ENCODE measurements at places on chromosomes 3 and 15.

- no peak for DNase-seq
Measured at GRCh38 chr15:85412956-85413854, 32.8 kb downstream of the AKAP13 start.

- DNase-seq, result no peak
Measured at GRCh38 chr3:71973274-71974030, 188.5 kb upstream of the PROK2 start.

GRCh38 chr3:156332304-156332703 is 211.9 kb downstream of the KCNAB1 start:
- DNase-seq, result no peak

DNA sequence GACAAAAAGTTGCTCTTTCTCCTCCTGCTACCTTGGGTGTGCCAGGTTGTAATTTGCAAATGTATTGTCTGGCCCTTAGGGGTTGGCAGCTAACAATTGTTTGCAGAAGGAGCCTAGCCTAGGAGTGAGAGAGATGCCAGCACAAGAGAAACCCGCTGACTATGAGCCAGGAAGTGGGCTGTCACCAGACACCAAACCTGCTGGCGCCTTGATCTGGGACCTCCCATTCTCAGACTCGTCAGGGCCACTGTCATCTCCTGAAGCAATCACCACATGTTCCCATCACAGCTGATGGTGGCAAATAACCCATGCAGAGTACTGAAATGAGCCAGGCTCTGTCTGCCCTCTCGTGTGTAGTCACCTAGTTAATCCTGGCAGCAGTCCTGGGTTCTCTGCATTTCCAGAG is 406.4 kb upstream of the NPAP1 start:
- DNase-seq, result no peak

DNA sequence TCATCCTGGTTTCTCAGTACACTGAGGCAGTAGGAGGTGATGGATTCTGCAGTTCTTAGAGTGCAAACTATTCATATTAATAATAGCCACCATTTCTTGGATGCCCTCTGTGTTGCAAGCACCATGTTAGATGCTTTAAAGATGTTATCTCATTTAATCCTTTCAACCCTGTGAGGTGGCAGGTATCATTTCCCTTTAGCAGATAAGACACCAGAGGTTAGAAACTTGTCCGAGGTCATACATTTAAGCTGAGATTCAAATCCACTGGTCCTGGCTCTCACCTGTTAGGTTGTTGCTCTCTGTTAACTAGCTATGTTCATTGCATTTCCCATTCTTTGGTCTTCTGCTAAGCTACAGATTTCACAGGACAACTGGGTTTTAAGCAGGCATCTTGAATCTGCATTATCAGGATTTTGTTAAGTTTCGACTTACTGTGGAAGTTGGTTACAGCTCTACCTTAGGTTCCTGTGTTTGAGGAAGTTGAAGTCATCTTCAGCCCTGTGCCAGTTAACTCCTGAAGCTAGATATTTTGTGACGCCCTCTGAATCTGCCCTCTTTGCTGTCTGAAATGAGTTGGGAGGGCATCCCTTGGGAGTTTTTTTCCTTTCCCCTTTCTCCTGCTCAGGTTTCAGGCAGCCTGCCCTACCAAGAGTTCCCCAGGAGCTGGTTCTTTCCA is 6.4 kb downstream of the PDE8A start:
- no peak for DNase-seq

DNA sequence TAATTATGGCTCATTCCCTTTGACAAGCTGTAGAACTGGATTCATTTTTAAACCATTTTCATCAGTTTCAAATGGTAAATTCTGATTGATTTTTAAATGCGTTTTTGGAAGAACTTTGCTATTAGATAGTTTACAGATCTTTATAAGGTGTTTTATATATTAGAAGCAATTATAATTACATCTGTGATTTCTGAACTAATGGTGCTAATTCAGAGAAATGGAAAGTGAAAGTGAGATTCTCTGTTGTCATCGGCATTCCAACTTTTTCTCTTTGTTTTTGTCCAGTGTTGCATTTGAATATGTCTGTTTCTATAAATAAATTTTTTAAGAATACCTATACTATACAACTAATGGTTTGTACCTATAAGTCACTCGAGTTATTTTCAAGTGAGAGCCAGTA is 62.7 kb downstream of the PXYLP1 start:
- no peak for DNase-seq

DNA sequence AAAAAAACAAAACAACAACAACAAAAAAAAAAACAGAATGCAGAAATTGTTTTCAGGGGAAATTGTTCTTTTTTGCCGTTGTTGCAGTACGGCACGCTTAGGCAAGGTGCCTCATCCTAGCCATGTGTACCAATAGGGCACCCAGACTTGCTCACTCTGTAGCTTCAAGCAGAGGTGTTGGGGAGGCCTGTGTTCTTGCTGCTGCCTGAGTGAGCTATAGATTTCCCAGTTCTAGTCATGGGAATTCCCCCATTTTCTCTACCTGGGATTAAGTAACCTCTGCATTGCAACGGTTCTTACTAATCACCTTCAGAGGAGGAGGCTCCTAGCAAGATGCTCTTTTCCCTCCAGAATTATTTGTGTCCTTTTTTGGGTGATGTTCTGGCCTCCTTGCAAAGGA is 12.9 kb upstream of the PARL start:
- DNase-seq, result no peak

DNA sequence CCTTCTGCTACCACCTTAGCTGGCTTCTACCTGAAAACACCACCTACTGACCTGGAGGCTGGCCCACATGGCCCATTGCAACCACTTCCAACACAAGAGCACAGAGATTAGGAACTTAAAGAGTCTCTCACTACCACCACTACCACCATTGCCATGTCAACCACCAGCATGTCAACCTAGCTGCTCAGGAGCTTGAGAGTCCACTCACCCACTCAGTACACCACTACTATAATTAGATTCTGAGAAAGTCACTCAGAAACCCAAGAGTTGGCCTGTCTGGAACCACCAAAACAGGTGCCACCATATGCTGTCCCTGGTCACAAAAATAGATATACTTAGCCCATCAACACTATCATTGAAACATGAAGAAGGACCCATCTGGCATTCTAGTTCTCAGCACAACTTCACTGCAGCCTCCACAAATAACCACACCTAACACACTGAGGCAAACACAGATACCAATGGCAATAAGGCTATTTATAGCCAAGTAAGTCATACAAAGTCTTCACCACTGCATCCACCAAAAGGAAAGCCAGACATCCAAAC is 806.7 kb upstream of the EPHA6 start:
- no peak for DNase-seq

GRCh38 chr3:34948517-34948916 is 690.8 kb upstream of the ARPP21 start:
- no peak for DNase-seq

DNA sequence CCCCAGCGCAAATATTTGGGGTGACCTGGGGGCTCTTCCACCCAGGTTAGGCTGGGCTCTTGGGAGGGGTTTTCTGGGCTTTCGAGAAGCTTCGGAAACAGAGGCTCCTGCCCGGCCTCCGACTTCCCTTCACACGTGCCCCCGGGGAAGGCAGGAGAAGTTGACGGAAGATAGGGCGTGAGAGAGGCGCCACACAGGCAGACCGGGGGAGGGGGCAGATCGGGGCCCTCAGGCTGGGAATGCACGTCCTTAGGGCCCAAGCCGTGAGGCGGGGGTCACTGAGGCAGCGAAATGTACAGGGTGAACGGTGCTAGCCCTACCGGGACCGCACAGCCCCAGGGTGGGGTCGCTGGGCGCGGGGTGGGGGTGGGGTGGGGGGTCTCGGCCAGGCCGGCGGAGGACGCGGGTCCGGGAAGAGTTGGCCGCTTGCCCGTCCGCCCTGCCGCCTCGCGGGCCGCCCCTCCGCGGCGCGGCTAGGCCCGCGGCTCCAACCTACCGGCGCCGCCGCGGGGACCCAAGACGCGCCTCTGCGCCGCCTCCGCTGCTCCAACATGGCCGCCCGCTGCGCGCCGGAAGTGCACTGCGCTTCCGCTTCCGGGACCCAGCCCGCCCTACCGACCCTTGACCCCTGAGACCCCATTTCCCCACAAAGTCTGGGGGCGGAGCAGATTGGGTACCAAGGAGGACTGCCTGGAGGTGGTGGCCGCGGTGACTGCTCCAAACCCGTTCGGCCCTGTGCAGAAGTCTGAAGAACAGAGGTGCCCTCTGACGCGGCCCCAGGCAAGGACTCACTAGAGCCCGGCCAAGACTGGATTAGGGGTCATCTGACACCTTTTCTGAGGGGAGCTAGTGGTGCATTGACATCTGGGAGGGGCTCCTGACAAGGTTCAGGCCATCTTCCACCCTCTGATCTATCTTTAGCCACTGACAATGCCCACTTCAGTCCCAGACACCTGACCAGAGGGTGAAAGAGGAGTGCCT is at the start of gene CCDC71:
CCDC71 (minus strand) TSS at position 561 of the 981 bp plus-strand sequence. CDS start 2,123 bp downstream, outside the sequence.
- no peak for DNase-seq

GRCh38 chr15:48109856-48110531 is 10.8 kb upstream of the SLC24A5 start:
- no peak for DNase-seq

GRCh38 chr3:100609305-100609704 is at the start of gene ADGRG7:
ADGRG7 (plus strand) TSS chr3:100609601; CDS start chr3:100609857, 256 bp downstream.
- DNase-seq, result no peak

DNA sequence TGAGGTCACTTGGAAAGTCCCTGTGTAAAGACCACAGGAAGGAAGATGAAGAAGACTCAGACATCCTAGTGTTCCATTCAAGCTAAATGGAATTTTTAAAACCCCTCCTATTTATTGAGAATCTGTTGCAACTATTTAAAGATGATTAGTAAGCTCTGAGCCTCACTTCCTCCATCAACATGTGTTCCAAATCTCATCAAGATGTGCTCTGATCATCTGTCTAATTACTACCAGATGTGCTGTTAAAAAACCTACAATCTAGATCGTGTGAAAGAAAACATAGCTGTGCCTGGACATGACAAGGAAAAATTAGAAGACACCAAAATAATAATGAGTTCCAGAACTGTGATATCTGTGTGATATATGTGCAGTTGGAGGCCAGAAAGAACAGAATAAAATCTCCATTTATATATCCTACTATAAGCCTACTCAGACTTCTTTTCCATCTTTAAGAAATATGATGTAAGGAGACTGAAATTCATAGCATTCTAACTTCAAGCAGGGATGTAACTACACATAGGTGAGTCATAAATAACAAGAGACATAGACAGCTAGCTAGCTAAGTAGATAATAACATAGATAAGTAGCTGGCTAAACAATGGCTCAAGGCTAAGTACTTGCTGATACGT is 7.8 kb downstream of the XPC start:
- no peak for DNase-seq

- no peak for DNase-seq
Measured at GRCh38 chr3:89025185-89025584, 82.2 kb upstream of the EPHA3 start.

DNA sequence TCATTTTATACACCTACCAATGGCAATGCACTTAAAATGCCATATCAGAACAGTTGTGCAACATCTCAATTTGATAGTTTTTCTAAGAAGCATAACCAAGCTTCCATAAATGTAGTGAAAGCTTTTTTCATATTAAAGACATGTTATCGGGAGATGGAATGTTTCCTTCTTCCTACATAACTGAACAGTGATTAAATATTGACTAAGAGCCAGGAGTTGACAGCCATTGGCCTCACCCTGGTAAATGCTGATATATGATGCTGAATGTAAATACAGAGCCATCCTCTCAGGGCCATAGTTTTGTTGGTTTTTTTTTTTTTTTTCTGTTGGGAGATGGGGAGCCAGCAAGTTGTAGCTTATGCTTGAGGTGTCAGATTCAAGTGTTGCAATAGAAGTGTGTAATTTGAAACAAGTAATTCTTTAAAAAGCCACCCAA is 203.3 kb upstream of the IL12A start:
- DNase-seq, result no peak

- no peak for DNase-seq
Measured at GRCh38 chr3:182527745-182528144, 265.6 kb upstream of the ATP11B start.

DNA sequence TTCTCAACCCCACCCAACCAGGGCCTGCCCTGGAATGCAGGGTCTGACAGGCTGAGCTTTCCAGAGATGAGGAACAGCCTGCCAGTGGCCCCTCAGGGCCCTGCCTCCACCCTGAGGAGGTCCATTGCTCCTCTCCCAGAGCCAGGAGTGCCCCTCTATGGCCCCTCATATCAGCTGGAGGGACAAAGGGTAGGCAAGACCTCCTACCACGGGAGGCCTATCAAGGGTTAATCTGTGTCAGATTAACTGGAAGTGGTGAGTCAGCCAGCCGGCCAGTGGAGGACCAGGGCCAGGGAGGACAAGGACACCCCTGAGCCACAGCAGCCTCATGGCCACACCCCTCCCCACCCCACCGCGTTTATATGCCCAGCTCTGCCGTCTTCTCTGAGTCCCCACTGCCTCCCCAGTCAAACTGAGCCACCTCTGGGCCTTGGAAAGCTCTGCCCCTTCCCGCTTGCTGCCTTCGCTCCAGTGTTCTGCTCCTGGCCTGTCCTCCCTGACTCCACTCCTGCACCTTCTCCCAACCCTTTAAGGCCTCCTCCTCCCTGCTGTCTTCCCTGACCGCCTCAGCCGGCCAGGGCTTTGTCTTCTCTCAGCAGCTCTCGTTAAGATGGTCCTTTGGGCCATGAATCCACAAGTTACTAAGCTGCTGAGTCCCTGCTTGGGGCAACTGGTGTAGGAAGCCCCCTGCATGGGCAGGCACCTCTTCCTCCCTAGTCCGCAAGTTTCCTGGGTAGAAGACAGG is 6.5 kb downstream of the CCDC33 start:
- DNase-seq, result no peak

- no peak for DNase-seq
Measured at GRCh38 chr3:52218937-52219650, 6.4 kb downstream of the TLR9 start.

DNA sequence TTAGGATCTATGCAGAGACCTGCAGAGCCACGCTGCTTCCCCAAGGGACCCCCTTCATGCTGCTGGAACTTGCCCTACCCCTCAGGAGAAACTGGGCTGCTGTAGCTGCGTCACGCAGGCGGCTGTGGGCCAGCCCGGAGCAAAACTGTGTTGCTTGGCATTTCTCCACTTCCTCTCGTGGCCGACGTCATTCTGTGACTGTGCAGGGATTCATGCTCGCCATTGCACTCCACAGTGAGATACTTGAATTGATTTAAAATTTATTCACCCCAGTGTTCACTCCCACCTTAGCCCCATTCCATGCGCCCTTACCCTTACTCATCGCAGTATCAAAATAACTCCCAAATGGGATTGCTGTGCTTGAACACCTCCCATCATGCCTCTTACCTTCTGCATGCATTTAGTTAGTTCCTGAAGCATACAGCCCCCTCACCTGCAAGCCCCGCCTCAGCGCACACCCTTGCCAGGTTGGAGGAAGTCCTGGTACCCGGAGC is 45.7 kb downstream of the TMEM44 start:
- no peak for DNase-seq

- DNase-seq, result no peak
Measured at GRCh38 chr3:71227270-71227661, 356.3 kb downstream of the FOXP1 start.

DNA sequence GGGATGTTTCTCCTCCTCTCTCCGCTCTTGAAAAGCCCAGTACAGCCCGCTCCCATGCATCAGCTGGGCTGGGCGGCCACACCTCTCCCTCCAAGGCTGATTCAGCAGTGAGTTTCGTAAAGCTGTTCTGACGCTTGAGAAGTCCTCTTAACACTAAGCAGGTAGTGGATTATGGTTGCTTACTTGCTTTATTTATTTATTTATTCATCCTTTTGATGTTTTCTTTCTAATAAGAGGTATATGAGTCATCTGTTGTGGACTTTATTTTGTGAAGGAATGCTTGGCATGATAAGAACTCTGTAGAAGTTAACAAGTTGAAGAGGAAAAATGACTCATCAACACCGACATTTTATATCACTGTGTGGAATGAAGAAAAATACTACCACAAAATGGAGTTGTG is 285.0 kb downstream of the SQOR start:
- no peak for DNase-seq

All from SK-N-MC (cell line).